Hepatocyte (in vitro differentiated cells): ENCODE measurements at places on chromosomes 13 and 19. TPM values are rescaled to one million over a fixed set of nuclear protein-coding genes. Genes with fewer than 3 reads are reported as not detected.

DNA sequence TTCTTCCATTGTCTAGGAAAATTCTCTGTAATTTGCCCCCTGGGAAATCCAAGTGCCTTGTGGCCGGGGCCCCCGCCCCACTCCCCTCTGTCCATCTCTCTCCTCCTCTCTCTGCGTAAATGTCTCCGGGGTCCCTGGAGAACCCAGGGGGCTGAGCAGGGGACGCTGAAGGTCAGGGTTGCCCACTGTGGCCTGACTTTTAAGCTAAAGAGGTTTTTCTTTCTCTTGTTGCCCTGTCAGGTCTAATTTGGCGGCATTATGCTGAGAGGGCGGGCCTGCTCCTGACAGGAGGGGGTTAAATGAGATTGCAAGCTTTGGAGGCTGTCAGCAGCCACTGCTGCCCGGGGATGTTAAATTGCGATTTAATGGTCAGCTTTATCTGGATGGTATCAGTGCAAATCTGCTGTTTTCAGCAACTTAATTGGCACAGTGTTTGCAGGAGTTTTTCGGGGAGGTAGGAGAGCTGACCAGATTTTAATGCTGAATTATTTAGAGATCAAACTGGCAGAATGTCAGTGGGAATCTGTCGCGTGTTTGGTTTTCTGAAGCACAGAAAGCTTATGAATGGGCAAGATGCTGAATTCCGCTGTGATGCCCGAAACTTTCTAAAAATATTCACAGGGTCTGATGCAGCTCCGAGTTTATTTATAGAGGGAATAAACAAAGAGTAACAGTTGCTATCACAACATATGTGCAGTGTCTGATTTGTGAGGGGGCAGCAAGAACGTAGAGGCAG is 93.2 kb upstream of the SOX1 start:
- no peak for DNase-seq

KLK15 gene
- polyA plus RNA-seq, result not detected in 2 replicates

- peak; percentile 90 for DNase-seq
These were observed 8.3 kb downstream of the TNFRSF19 start for GRCh38 chr13:23578411-23579071.

HS6ST3 gene
- 1.7 and 2.7 TPM in 2 replicates for polyA plus RNA-seq

C13orf42 gene
- not detected in 2 replicates for polyA plus RNA-seq
